ENCODE measurements at places on chromosomes 6 and 20. TPM values are rescaled to one million over a fixed set of nuclear protein-coding genes. Genes with fewer than 3 reads are reported as not detected.

- DNase-seq: peak; percentile 93
Measured at GRCh38 chr6:137148306-137149034, 25.0 kb downstream of the IL22RA2 start.

DNA sequence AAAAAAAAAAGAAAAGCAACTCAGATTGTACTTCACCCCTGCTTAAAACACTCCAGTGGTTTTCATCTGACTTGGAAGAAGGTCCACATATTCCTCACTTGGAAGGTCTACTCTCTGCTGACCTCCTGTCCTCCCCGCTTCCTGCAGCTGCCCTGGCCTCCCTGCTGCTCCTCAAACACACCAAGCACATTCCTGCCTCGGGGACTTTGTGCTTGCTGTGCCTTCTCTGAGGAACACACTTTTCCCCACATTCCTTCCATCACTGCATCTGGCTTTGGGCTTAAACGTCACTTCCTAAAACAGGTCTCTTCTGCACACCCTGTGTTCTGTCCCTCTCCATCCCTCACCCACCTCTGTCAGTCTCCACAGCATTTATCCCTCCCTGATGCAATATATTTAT, 4.9 kb upstream of the PDYN start:
- no peak for DNase-seq

DNA sequence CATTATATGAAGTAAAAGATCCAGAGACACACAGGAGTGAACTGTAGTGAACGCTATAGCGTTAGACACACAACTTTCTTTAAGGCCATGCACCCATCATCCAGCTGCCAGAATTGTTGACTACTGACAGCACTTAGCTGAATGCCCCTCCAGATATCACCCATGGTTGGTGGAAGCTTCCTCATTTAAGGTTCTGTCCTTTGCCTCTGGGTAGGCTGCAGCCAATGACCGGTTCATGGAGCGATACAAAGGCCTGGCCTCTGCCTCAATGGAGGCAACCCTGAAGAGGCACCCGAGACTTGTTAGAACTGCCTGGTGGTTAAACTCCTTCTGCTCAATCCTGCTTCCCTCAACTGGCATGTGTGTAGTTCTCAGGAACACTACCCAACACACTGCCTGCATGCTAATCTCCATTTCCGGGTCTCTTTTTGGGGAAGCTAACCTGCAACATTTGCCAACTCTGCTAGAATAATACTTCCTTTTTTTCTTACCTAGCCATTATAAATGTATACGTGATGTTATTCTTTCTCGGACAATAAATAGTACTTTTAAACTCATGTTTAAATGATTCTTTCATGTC, 49.8 kb upstream of the THEMIS start:
- DNase-seq: no peak

DNA sequence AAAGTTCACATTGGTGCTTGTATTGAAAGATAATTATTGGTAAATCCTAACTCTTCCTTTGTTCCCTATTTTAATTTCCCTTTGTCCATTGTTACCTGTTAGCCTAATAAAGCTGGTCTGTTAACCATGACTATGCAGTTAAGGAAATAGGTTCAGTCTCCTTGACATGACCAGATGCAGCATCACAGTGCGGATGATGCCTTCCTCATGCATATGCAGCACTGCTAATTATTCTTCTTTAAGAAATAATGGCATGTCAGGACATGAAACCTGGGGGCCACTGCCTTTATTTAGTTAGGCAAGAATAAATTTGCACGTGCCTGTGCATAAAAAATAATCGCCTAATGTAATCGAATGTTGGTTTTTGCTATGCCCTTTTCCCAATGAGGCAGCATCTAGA, 16.5 kb downstream of the PBOV1 start:
- DNase-seq: no peak

Gene NR2E1
- total RNA-seq: not detected

Gene ZC2HC1B
- not detected for total RNA-seq

Gene DEFB113
- not detected for total RNA-seq

- no peak for DNase-seq
Measured at GRCh38 chr6:3046295-3046694, 22.0 kb upstream of the RIPK1 start.

Gene DPPA5
- not detected for total RNA-seq

- DNase-seq: no peak
Measured at GRCh38 chr20:50247196-50248094, 56.8 kb downstream of the CEBPB start.

Gene SLC2A10
- total RNA-seq: not detected

- DNase-seq: no peak
Measured at GRCh38 chr6:124661097-124661661, 301.1 kb upstream of the RNF217 start.

- no peak for DNase-seq
Measured at GRCh38 chr6:79138146-79138545, 60.1 kb upstream of the PHIP start.

Gene HSD17B8
- 26.6 TPM for total RNA-seq

DNA sequence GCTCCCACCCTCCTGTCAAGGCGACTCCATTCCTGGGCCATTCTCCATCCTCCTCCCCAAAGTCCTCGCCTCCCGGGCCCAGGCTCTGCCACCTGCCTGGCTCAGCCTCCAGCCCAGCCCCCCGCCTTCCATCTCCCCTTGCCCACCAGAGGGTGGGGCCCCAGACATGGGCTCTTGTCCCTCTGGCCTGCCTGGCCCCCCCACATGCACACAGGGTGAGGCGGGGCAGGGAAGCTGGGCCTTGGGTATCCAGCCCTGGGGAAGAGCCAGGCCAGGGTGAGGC, 95.2 kb downstream of the YTHDF1 start:
- no peak for DNase-seq

Gene EFCAB8
- total RNA-seq: not detected

- no peak for DNase-seq
Measured at GRCh38 chr6:108998485-108998884, 96.2 kb downstream of the SESN1 start.

DNA sequence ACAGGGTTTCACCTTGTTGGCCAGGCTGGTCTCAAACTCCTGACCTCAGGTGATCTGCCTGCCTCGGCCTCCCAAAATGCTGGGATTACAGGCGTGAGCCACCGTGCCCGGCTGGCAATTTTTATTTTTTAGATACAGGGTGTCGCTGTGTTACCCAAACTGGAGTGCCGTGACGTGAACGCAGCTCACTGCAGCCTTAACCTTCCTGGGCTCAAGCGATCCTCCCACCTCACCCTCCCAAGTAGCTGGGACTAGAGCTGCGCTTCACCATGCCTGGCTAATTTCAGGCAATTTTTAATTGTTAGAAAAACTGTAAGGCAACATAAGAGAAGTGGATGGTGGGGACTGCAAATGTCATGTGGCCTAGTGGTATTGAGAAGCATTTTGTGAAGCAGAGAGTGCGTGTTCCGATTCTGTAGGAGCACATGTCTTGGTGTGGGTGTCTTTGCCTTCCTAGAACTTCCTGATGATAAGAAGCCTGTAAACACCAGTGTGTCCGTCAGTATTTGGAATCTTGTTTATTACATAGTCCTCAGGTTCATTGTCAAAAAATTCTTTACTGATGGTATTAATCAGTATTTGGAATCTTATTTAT, 18.0 kb downstream of the JARID2 start:
- DNase-seq: no peak

Gene MYO6
- total RNA-seq: 28.9 TPM

Gene HSPA1L
- 0.35 TPM for total RNA-seq

DNA sequence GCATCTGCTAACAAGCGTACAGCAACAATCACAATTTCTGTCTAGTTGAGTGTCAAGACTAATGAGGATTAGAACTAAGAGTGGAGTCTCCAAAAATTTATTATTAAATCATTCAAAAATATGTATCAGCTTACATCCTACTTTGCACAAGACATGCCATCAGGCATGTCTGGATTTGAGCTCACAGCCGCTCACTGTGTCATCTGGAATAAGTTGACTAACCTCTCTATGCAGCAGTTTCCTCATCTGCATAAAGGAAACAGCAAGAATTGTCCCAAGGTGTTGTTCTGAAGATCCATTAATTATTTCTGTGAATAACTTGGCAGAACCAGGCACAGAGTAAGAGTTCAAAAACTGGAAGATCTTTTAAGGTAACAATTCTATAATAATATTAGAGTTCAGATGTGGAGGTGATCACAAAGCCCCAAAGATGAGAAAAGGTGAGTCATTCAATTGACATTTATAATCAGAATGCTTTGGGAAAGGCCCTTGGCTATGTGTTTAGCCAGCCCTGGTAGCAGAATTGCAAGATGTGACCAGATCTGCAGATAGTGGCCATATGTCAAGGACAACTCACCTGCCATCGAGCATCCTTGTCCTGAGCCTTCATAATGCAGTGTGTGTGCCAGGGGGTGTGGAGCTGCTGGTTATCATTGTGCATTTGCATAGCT, 264.0 kb downstream of the FOXA2 start:
- peak; percentile 18 for DNase-seq

DNA sequence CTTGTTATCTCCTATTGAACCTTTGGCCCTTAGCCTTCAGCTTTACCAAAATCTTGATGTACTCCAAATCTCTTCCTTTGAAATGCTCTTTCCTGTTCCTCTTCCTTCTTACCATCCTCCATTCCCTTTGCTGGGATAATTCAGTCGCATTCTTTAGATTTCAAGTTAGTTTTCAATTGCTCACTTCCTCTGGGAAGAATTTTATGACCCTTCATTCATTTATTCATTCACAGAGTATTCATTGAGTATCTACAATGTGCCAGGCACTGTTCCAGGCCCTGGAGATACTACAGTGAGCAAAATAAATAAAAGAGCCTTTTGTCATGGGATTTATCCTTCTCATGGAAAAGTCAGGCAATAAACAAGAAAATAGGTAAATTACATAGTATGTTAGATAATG, 548.2 kb upstream of the FLRT3 start:
- DNase-seq: no peak

- no peak for DNase-seq
Measured at GRCh38 chr6:111802015-111802414, 71.2 kb downstream of the FYN start.

DNA sequence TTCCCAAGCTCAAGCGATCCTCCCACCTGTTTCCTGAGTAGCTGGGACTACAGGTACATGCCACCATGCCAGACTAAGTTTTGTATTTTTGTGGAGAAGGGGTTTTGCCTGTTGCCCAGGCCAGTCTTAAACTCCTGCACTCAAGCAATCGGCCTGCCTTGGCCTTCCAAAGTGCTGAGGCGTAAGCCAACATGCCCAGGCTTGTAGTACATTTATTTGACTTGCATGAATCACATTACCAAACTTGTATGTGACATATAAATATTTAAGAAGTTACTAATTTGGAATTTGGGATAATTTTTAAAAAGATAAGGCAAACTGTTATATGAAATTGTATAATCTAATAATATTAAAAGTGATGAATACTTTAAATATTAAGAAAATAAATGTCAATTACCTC, 157.6 kb downstream of the MCHR2 start:
- peak; percentile 75 for DNase-seq

Gene EPHA7
- not detected for total RNA-seq

Gene NHLRC1
- not detected for total RNA-seq

GRCh38 chr20:33311996-33312395, 29.0 kb downstream of the BPIFB1 start:
- DNase-seq: no peak

Gene PRR18
- total RNA-seq: not detected

Gene SH3BGRL2
- total RNA-seq: 8.8 TPM

DNA sequence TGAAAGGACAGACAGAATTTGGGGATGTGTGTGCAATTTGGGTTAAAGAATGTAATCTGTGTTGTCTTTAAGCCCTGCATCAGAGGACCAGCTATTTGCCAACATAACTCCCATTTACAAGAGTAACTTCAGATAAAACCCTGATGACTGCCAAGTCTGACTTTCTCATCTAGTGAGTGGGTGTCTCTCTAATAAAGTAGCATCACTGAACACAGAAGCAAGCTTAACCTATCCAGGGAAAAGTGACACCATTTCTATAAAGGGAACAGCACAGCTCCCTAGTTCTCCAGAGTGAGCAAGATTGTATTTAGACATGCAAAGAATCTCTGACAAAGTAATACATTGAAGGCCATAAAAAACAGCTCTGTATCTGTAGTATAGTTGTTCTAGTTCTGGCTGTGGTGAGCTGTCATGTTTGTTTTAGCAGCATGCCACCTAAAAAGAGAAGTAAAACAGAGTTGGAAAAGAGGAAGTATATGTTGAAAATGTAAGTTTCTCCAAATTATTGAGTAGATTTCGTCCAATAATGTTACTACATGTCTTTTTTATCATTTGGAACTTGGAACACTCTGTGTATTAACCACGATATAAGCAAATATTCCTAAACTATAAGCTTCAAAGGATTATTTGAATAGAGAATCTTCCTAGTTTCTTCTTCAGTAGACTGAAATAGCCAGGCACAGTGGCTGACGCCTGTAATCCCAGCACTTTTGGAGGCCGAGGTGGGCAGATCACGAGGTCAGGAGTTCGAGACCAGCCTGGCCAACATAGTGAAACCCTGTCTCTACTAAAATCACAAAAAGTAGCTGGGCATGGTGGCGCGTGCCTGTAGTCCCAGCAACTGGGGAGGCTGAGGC, 8.8 kb upstream of the PIM1 start:
- no peak for DNase-seq

- DNase-seq: no peak
Measured at GRCh38 chr20:37418591-37419109, 72.7 kb downstream of the SRC start.

DNA sequence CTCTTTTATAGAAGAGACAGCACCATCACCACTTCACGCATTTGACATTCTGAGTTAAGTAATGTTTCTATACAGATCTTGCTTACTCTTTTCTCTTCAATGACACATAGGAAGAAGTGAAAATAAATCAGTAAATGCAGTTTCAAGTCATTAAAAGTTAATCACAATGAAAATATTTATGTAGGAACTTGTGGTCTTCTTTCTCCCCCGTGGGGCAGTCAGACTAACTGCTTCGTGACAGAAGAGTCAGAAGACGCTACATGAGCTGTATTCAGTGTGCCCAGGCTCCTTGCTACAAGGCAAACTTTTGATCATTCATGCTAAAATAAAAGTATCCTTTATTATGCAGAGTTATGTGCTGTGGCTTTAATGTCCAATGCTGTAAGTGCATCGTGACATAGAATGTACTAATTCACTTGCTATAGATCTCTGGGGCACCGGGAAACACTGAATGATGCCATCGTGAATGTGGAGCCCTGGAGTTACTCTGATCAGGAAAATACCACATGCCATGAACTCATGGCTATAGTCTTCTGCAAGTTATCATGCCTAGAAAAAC, 117.8 kb upstream of the TRAF3IP2 start:
- no peak for DNase-seq

DNA sequence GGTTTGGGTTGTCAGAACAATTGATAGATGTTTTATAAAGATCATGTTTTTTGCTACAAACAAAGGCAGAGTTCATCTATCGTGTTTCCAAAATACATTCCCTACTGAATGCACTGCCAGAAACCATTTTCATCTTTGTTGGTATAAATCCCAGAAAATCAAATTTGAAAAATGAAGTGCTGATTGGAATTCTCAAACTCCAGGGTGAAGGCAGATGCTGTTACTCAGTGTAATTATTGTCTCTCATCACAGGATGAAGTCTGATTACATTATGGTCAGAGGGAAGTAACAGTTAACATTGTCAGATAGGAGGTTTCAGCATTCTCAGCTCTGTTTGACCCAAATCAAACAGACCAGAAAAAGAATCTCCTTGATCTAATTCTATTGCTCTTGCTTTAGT, 198.4 kb upstream of the KCNK16 start:
- no peak for DNase-seq
